ENCODE measurements at places on chromosomes 6 and 20.

DNA sequence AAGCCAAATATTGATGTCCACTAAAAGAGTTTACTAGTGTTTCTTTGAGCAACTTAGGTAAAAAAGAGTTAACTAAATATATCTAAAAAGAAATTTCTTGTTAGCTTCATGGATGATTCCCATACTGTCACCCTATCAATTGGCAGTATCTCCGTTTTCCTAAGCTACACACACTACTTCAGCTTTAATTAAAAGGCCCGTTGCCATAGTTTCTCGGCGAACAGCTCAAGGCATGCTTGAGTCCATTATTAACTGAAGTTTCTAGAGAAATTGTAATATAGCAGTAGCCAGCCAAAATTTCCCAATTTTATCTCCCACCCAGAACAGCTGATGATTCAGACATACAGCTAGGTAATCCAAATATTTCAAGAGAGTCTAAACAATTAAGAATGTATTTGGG, 20.0 kb upstream of the BEND6 start:
- no peak for DNase-seq

DNA sequence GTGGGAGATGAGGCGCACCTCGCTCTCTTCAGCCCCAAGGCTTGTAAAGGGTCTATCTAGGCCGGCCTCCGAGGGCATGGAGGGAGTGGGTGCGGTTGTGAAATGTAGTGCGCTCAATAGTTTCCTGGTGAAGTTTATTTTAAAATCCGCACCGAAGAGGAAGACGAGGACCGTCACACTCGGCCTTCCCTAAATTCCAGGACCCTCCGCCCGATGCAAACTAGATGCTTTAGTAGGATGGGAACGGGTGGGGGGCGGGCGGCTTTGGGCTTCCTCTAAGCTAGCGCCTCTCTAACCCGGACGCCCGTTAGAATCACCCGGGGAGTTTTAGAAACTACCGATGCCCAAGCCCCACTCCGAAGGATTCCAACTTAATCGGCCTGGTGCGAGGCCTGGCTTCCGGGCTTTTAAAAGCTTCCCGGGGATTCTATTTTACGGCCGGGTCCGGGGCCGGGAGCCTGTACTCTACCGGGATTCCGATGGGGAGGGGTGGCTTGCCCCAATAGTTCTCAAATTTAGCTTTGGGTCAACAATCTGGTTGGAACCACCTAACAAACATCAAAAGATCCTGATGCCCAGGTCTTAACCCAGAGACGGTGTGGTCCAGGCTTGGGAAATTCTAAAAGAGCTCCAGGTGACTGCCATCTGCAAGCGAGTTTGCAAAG, 548 bp upstream of the BCAS4 start:
- DNase-seq = no peak

GRCh38 chr6:108993876-108994275, 100.8 kb downstream of the SESN1 start:
- DNase-seq = no peak

GRCh38 chr6:68919537-68919936, 284.5 kb downstream of the ADGRB3 start:
- DNase-seq = no peak

DNA sequence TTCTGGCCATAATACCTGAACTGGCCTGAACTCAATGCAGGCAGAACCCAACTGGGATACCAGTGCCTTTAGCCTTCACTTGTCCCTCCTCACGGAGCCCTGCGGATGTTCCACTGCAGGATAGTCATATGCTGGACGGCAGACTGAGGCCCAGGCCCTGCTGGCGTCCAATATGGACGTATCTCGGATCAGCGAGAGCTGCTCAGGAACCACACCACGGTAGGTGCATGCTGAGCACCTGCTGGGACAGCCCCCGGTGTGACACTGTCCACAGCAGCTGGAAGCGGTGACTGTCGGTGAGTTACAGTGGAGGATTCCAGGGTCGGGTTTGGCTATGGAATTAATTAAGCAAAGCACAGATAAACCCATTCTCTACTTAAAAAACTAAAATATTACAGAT, 48.7 kb downstream of the PSMG4 start:
- DNase-seq = no peak

GRCh38 chr6:144896871-144897270, 611.7 kb downstream of the UTRN start:
- DNase-seq = no peak

DNA sequence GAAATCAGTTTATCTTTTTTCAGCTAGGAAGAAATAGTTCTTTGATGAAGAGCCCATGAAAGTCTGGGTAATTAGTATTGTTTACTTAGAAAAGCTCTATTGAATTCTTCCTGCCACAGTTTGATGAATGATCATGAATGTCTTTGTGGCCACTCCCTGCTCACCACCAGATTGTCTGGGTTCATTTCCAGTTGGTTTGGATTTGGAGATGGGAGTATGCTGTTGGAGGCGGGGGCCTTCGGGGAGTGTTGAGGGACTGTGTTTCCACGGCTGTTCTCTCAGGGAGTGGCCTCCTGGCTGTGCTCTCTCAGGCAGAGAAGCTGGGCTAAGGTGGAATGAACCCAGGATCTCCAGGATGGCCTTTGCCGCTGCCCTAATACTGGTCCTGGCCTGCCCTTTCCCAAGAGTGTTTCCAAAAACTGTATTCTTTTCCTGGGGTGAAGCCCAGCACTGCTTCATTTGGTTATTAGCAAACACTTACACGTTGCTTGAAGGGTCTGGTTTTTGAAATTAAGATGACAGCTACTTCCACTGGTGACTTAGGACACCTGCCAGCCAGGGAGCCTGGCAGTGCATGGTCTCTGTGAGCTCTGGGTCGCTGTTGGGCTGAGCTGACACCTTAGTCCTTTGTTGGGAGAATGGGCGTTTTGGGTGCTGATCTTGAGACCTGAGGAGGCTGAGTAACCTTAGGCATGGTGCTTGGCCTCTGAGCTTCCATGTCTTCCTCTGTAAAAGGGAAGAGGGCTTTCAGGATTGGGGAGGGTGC, 23.2 kb downstream of the PRPF6 start:
- DNase-seq = no peak

DNA sequence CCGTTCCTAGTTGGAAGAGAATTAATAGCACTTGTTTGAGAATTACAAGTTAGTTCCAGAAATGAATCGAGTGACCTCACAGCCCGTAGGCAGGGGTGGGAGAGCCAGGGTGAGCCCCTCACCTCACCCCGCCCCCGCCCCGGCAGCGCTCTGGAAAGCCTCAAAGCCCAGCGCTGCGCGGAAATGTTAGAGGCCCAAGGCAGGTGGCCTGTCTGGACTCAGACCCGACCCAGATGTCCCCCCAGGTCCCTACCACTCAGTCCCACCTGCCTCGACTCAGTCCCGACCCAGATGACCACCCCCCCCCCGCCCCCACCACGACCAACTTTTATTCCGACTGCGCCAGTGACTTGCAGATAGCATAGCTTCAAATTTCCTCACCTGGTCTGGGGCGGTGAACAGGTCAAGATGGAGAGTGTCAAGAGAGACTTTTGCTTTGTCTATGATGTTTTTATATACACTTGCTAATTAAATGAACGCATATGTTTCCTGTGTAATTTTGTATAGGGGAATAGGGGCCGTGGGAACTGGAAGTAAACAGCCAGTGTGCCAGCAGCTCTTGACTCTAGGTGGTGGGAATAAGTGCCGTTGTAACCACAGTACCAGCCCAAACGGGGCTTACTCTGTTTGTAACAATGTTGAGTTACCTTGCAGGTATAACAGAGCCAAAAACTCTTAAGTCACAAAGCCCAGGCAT, 1.2 kb upstream of the PXDC1 start:
- DNase-seq = no peak

- no peak for DNase-seq
These were observed at the start of gene MYLK2 for GRCh38 chr20:31819083-31819784. Gene MYLK2, plus strand, starts transcription at chr20:31819356. Its CDS starts 225 bp downstream, at chr20:31819581.

DNA sequence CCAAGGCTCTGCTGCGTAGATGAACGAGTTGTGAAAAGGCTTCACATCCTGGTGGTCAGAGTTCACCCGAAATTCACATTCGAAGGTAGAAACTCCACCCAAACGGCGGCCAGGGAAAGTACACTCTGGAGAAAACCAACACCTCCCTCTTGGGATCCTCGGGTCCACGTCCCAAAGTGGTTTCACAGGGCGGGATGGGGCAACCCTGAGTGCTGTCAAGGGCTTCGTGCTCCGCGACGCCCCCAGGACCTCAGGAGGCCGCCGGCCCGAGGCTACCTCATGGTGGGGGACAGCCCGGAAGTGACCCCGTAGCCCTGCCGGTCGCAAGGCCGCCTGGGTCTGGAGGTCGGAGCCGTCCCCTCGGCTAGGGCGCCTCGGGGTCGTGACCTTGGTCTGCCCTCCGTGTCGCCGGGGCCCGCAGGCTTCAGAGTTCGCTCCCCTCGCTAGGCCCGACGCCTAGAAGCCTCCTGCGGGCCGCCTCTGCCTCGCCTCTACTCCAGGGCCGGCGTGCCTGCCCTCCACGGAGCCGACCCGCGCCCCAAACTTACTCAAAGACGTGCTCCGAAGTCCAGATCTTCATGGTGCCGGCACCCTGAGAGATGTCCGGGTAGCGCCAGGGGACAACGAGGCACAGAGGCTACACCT, at the start of gene PRELID3B:
PRELID3B (minus strand) TSS at position 636 of the 645 bp plus-strand sequence; CDS start at position 580, 56 bp downstream.
- no peak for DNase-seq

- no peak for DNase-seq
These were observed 501.8 kb upstream of the SULF2 start for GRCh38 chr20:48287021-48287494.

DNA sequence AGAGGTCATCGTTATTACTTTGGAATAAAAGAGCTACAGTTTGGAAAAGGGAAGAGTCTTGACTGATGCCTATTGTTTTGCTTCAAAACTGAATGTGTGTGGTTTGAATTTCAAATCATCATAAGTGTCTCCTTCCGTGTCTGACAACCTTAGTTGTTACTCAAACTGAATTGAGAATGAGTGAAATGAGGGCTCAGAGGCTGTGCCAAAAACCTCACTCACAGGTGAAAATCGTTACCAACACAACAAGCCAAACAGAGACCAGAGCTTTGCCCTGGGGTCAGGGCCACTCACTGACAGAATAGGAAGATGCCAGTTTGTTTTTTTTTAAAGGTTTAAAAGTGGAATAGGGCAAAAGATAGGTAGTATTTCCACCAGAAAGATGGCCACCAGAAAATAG, 15.2 kb upstream of the SIRT5 start:
- no peak for DNase-seq

GRCh38 chr20:4811661-4812181, 90.0 kb downstream of the PRND start:
- peak; percentile 51 for DNase-seq

GRCh38 chr6:39273406-39273821, 40.8 kb downstream of the KCNK17 start:
- DNase-seq = no peak

DNA sequence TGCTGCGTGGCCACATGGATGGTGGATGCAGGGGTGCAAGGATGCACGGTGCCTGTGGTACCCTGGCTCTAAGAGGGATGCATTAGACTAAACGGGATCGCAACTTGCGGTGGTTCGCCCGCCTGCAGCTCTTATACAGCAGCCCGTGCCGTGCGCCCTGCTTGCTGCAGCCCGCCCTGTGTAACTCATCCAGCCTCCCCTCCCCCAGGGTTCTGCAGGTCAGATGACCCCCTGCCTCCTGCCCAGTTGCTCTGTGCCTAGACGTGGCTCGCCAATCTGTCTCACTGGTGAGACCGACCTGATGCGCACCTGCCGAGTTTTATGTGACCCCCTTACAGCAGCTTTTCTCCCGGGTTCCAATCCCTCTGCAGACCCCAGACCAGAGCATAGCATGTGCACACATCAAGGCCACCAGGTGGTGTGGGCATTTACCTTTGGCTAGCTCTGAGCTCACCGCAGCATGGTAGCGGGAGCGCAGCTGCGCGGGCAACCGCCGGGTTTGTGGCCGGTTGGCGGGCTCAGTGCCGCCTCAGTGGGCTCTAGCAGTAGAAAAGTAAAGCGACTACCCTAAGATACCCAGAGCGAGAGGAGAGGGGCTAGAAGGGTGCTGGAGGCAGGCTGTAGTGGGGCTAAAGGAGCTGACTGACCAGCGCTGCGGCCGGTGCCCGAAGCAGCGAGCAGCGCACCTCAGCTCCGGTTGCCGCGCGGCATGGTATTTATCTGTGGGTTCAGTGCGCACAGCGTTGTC, 693 bp upstream of the GNAS-AS1 start:
- no peak for DNase-seq

- DNase-seq = no peak
These were observed 19.8 kb downstream of the MDN1 start for GRCh38 chr6:89799756-89800155.

GRCh38 chr6:132865364-132865763, 51.0 kb downstream of the RPS12 start:
- no peak for DNase-seq

DNA sequence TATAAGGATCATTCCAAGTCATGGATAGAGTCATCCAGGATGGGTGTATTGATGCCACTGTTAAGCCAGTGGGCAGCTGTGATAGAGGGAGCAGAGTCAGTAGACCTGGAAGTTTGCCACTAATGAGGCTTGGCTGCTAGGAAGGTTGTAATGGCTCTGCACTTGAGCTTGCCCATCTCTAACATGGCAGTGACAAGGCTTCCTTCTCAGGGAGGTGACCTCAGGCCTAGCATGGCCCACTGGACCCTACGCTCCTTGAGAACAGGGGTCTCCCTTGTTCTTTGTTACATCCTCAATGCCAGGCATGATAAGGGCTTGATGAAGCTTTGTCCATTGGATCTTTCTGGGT, 155.1 kb downstream of the CD83 start:
- no peak for DNase-seq

DNA sequence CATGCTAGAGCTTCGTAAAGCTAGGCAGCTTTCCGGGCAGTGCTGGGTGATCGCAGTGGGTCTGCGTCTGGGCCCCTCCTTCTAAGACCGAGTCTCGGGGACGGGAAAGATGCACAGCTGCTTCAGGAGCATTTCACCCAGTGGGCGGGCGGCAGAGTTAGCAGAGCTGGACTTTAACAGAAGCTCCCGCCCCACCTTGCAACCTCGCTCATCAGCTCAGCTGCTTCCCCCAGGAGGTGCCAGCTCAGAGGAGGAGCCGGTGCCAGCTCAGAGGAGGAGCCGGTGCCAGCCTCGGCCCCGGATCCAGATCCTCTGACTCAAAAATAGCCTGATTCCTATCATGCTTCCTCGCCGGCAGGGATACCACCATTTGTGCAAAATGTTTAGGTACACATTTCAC, 94.5 kb upstream of the RPS6KA2 start:
- no peak for DNase-seq

GRCh38 chr20:49230561-49231133, 11.4 kb downstream of the DDX27 start:
- no peak for DNase-seq

GRCh38 chr6:90478278-90478677, 108.6 kb downstream of the MAP3K7 start:
- no peak for DNase-seq

- DNase-seq = no peak
These were observed 68.4 kb upstream of the RBM24 start for GRCh38 chr6:17212546-17213371.

- DNase-seq = no peak
These were observed 75.7 kb upstream of the CLDN20 start for GRCh38 chr6:155187994-155188706.

DNA sequence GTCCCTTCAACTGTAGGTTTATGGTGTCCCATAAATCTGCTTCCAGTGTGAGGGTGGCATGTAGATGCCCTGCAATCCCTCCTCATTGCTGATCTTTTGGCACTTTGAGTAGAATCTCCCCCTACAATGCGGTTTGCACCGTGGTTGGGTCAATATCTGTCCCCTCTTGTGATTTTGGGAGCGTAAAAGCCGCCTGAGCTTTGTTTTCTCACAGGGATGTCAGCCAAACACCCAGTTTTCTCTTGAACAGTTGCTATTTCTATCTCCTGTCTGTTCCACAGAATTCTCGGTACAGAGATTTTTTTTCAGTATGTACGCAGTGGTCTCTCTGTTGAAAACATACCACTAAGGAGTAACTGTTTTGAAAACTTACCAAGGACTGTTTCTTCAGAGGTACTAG, 21.8 kb downstream of the CDS2 start:
- no peak for DNase-seq
